ENCODE measurements at places on chromosomes 6 and 20.

GRCh38 chr6:52598123-52598823 lies 21.4 kb upstream of the TRAM2 start:
- DNase-seq: no peak

GRCh38 chr20:14491436-14491835 lies 154.0 kb upstream of the FLRT3 start:
- no peak for DNase-seq

- no peak for DNase-seq
Measured at GRCh38 chr6:49664817-49665216, 28.2 kb upstream of the RHAG start.

DNA sequence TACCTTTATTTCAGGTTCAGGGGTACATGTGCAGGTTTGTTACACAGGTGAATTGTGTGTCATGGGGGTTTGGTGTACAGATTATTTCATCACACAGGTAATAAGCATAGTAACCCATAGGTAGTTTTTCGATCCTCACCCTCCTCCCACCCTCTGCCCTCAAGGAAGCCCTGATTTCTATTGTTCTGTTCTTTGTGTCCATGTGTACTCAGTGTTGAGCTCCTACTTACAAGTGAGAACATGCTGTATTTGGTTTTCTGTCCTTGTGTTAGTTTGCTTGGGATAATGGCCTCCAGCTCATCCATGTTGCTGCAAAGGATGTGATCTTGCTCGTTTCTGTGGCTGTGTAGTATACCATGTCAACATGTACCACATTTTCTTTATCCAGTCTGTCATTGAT lies 66.0 kb downstream of the STK4 start:
- DNase-seq: no peak

All from urinary bladder (tissue), 4 donors.